NK-92 treated with Interleukin-12 subunit alpha and Interleukin-12 subunit beta, amount 100 ng/mL, for 24 hours (cell line): ENCODE measurements at places on chromosomes 3 and 15.

- no peak for DNase-seq
Observed at GRCh38 chr3:33437556-33438283, 2.5 kb downstream of the UBP1 start.

DNA sequence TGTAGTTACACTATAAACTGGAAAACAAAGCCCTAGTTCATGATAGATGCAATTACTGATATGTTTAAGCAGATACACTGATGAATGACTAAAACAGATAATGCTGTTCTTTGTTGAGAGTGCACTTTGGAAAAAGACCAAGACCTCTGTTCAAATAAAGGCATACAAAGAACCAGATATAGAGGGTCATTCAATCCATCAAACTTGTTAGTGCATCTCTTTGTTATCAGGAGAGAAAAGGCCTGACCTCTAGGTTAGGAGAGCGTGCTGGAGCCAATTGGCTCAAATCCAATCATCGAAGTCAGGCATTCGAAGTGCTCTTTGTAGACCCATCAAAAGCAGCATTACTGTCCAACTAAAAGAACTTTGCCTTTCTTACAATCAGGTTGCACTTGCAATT is 124.2 kb downstream of the TFG start:
- no peak for DNase-seq

GRCh38 chr3:172213904-172214303 is 174.5 kb downstream of the FNDC3B start:
- DNase-seq, result no peak

DNA sequence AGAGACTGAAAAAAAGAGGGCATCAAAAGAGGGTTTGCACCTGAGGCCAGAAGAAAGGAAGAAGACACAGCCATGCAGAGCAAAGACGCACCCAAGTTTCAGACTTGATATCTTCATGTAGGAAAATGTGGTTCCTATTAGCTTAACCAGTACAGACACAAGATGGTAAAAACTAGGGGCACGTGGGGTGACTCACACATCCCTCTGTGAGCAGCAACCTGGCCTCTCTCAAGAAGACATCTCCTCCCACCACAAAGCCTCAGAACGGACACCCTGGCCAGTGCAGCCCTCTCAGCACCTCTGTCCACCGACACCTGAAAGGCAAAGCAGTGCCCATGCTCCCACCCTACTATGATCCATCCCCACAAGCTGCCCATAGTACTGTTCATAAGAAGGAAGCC is 33.3 kb downstream of the GLB1 start:
- peak; percentile 50 for DNase-seq

GRCh38 chr3:161644891-161645635 is 148.5 kb downstream of the OTOL1 start:
- no peak for DNase-seq
